ENCODE measurements at places on chromosomes 6 and 20. TPM values are rescaled to one million over a fixed set of nuclear protein-coding genes. Genes with fewer than 3 reads are reported as not detected.

The E2F1 gene
- polyA plus RNA-seq = 10.2 TPM

The SEMG2 gene
- not detected for polyA plus RNA-seq

The PI16 gene
- polyA plus RNA-seq = 17.2 TPM

The OLIG3 gene
- polyA plus RNA-seq = not detected

The SNAP91 gene
- polyA plus RNA-seq = 1.3 TPM

The TCF21 gene
- polyA plus RNA-seq = 0.04 TPM

The FOXP4 gene
- polyA plus RNA-seq = 20.8 TPM

The JPH2 gene
- 127 TPM for polyA plus RNA-seq
